Fibroblast of pulmonary artery (primary cell): ENCODE measurements at places on chromosomes 3 and 15.
A peak's percentile ranks its signal among the peaks of the same experiment; 100 is the strongest.

DNA sequence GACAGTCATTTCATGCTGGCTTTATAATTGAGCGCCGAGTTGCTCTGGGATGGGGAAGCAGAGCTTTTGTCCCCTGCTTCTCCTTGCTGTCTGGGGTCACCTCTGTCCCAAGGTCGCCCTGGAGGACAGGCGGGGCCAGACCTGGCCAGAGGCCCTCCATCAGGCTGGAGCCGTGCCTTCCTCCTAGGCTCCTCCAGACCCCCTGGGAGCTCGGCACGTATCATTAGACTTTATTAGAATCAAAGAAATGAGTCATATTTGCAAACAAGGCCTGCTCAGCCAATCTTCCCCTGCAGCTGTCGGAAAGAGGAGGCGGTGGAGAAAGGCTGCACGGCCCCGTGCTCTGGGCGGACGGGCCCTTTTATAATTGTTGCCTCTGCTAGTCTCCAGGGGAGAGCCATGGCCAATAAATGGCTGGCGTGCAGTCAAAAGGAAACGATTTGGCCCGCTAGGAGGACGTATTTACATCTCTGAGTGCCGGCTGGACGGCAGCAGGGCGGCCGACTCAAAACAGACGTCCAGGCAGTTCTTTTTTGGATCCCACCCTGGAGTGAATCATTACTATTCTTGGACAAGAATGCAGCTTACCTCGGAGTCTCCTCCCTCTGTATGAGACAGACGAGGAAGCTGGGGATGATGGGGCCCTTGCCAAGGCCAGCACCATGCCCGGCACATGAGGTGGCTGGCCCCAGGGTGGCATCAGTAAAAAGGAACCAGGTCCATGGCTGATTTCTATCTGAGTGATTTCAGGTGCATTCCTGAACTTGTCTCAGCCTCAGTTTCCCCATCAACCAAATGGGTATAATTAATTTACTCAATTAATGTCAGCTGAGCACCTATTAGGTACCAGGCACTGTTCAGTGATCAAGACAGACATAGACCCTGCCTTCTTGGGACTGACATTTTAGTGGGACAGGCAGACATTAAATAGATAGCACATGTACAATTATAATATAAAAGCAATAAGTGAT is 50.6 kb downstream of the SLC6A6 start:
- peak; percentile 99 for DNase-seq

DNA sequence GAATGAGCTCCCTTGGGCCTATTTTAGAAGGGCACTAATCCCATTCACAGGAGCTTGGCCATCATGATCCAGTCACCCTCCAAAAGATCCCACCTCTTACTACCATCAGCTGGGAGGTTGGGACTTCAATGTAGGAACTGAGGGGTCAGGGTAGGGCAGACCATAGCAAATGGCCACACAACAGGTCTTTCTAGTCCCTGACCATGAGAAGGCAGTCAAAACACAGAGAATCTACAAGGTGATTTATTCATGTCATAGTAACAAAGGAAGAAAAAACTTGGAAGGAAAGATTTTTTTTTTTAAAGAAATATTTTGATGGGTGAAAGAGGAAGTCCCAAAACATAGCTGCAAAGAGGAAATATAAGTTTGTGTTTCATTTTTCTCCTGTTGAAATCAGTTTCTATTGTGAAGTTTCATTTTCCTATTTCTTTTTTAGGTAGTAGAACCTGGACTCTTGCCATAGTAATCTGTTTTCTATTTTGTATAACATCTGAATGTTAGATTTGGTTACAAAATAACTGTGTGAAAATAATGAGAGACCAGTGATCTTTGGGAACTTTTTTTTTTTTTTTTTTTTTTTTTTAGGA is 23.5 kb upstream of the TNFSF10 start:
- no peak for DNase-seq

DNA sequence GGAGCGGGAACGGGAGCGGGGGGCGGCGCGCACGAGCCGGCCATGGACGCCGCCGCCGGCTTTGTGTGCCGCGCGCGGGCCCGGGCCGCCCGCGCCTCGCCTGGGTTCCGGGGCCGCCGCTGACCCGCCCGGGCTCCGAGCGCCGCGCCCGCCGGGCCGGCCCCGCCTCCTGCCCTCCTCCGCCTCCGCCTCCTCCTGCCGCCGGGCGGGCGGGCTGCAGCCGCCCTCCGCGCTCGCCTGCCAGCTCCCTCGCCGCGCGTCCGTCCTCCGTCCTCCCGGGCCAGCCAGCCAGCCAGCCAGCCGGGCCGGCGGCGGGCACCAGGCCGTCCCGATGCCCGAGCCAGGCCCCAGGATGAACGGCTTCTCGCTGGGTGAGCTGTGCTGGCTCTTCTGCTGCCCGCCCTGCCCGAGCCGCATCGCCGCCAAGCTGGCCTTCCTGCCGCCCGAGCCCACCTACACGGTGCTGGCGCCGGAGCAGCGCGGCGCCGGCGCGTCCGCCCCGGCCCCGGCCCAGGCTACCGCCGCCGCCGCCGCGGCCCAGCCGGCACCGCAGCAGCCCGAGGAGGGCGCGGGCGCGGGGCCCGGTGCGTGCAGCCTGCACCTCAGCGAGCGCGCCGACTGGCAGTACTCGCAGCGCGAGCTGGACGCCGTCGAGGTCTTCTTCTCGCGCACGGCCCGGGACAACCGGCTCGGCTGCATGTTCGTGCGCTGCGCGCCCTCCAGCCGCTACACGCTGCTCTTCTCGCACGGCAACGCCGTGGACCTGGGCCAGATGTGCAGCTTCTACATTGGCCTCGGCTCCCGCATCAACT is at the start of gene ABHD17C:
TSS of gene ABHD17C (plus strand) at position 212 of the 812 bp plus-strand sequence. CDS start at position 332, 120 bp downstream.
- DNase-seq, result peak; percentile 63

DNA sequence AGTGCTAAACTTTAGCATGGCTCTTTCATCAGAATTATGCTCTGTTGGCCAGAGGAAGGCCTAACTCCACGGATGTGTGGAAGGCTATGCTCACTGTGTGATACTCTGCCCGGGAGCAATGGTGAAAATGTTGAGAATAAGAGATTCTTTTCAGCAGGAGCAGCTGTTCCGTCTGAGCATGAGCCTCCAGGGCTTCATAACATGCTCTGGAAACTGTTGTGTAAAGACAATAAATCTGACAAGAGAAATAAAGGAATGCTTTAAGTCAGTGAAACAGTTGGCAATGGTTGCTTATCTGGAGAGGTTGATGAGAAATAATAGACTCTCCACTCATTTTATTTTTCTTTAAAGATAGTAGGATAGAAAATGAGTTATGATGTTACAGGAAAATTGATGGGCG is 269.8 kb downstream of the DIPK2A start:
- DNase-seq, result no peak

DNA sequence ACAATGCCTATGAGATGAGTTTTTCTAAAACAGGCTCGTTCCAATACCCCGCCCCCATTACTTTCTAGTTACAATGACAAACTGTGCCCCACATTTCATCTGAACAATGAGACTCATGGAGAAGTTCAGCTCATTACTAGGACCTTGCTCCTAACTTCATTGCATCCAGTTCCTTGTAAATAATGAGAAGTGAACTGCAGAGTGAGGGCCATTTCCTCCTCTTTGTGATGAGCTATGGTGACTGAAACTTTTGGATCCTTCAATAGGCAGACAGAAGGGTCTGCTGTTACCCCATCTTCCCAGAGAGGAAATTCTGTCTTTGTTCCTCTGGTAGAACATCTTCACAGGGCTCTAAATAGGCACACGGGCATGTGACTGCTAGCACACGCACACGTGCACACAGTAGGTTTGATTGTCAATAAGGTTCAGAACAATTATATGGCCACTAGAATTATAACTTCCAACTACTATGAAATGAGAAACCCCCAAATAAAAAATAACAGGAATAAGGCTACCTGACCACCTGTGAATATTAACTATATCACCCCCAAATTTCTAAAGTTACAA is 51.8 kb downstream of the SERP1 start:
- no peak for DNase-seq

- DNase-seq, result no peak
Observed at GRCh38 chr15:31477851-31478701, 151.4 kb downstream of the KLF13 start.

DNA sequence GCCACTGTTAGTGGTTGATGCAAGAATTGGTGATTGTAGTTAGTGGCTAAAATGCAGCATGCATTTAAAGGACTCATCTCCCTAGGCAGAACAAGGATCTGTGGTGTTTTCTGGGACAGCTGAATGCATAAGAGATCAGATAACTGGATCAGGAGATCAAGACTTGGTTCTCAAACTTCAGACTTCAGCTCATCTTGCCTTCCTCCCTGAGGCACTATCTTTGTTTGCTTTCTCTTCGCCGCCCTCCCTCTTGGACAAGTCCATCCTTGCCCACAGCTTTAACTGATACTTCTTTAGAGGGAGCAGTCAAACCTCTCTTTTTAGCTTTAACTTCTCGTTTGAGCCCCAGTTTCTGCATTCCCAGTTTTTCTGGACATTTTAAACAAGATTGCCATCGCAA is 195.4 kb upstream of the TPRG1 start:
- no peak for DNase-seq

GRCh38 chr15:62566248-62566647 is 401.2 kb upstream of the C2CD4B start:
- no peak for DNase-seq
